ENCODE measurements at places on chromosomes 16 and 17.

GRCh38 chr17:73293031-73293430 lies 18.8 kb downstream of the CDC42EP4 start:
- DNase-seq, result no peak

DNA sequence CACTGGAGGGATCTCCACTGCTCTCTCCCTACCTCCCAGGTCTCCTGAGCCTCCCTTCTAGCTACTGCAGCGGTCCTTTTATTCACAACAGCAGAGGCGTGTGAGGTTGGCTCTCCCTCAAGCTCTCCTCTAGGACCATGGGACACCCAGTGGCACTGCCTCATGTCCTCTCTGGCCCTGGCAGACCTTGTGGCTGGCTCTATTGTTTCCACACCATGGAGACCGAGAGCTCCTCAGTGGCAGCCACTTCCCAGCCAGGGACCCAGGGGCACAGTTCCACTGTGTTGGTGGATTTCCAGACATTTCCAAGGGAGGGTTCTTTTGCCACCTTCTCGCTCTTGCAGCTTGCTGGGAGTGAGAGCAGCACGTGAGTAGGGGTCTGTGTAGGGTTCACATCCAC lies 204.9 kb downstream of the AXIN2 start:
- DNase-seq, result no peak

DNA sequence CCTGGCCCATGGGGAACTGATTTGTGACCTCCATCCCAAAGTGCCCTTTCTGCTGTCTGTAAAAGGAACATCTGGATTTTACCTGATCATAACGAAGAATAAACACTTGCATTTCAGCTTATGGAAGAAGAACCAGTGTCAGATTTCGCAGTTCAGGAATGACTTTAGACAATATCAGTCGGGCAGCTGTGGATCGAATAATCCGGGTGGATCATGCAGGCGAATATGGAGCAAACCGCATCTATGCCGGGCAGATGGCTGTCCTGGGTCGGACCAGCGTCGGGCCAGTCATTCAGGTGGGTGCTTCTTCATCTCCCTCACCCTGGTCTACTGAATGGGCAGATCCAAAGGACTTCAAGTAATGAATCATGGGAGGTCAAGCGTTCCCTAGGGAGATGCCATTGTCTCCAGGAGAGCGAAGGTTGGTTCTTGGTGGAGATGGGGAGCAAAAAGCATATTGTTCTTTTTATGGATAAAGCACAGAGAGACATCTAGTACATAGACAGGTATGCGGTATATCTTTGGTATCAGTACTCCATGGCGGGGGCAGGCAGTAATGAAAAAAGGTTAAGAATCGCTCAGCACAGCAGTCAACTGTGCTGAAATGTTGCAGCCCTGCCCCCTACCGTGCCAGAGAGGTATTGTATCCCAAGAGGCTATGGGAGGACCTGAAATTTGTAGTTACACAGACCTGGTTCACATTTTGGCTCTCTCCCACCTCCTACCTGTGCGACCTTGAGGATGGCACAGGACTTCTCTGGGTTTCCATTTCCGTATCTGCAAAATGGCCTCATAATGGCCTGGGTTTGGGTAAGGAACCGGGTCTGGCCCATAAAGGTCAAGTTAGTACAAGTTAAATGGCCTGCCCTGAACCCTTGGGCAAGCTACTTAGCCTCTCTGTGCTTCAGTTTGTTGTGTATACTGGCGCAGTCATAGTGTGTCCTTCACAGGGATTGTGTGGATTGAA lies 4.7 kb downstream of the COQ7 start:
- DNase-seq, result no peak

GRCh38 chr16:3949946-3950342 lies 69.4 kb upstream of the CREBBP start:
- DNase-seq, result no peak

DNA sequence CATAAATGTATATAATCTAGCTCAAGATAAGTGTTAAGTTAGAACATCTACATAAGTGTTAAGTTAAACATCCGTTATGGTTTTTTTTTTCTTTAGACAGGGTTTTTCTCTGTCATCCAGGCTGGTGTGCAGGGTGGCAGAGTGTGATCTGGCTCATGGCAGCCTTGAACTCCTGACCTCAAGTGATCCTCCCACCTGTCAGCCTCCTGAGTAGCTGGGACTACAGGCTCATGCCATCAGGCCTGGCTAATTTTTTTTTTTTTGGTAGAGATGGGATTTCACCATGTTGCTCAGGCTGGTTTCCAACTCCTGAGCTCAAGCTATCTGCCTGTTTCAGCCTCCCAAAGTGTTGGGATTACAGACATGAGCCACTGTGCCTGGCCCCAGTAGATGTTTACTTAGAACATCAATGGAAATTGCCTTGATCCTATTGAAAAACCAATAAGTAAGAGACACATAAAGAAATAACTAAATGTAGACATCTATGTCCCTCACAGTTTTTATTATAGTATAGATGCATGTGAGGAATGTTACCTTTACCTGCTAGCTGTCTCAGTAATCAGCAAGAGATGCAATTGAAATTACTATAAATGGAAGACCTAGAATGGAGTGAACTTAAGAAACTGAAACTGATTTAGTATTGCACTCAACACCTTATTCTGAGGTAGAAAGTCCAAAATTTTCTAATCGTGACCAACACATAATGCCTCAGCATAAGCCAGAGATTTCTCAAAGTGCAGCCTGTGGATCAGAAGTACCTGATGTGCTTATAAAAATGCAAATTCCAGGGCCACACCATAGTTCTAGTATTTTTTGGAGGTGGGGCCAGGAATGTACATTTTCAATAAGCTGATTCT lies 5.5 kb upstream of the FAM20A start:
- no peak for DNase-seq

GRCh38 chr16:82010649-82011048 lies 621 bp downstream of the SDR42E1 start:
- no peak for DNase-seq

GRCh38 chr16:67667453-67667816 lies 821 bp downstream of the C16orf86 start:
- DNase-seq, result no peak

DNA sequence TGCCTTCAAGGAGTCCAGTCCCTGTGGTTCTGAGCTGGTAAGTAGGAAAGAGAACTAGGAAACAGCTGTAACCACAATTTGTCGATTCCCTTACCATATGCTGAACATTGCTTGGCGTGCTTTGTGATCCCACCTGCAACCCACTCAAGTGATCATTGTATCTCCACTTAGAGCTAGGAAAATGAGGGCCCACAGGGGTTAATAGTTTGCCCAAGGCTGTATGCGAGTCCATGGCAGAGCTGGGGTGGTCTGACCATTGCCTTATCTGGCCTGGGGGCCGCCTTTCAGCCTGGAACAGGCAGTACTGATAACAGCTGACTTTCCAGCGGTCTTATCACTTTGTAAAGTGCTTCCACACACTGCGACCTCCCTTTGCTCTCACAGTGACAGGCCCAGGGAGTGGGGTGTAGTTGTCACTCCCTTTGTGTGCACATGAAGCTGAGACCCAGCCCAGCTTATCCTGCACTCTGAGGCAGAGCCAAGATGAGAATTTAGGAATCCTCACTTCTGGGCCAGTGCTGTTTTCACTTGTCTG lies 9.8 kb downstream of the MYL4 start:
- no peak for DNase-seq

GRCh38 chr17:51165680-51166197 lies 472 bp upstream of the NME2 start:
- no peak for DNase-seq

- no peak for DNase-seq
These were observed 35.4 kb downstream of the NXPH3 start for GRCh38 chr17:49610883-49611584.
